Frontal cortex (tissue), 4 donors: ENCODE measurements at places on chromosomes 6 and 20.

- no peak for DNase-seq
Measured at GRCh38 chr20:13085275-13085674, 76.5 kb downstream of the SPTLC3 start.

DNA sequence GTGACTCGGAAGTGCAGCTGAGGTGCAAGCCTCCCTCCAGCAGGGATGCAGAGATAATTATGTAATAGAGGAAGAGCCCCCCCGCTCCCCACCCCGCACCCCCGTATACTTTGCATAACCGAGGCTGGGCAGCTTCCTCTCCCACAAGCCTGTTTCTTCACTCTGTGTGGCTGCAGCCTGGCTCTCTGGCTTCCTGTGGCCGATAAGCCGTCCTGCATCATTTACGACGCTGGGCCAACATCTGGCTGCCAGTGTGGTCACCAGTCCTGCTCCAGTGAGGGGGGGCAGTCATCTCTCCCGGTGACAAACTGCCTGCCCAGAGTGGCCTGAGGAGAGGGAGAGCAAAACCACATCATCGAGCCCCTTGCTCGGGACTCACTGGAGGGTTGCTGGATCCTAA, 59.2 kb downstream of the RBM38 start:
- no peak for DNase-seq

DNA sequence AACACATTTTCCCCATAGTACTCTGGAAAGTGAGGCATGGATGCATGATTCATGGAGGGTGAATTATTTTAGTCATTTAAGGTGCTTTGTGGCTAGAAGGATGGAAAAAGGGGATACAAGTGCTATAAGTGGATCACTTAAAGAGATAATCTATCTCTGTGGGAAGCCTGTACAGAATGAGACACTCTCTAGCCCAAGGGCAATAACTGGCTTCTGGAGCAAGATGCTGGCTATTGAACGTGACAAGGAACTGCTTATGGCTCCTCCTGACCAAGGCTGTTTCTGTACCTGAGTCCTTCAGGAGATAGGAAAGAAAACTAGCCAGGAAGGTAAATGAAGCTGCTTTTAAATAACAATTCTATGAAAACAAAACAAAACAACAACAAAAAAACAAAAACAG, 590.7 kb downstream of the EYS start:
- no peak for DNase-seq

GRCh38 chr6:31541059-31541657, 645 bp downstream of the DDX39B start:
- no peak for DNase-seq

- no peak for DNase-seq
Measured at GRCh38 chr6:36674942-36675341, 3.6 kb upstream of the CDKN1A start.

GRCh38 chr6:158066136-158066781, 84.6 kb downstream of the SYNJ2 start:
- DNase-seq, result no peak

- no peak for DNase-seq
Measured at GRCh38 chr20:15767999-15768741, 805.1 kb downstream of the KIF16B start.

GRCh38 chr6:14192216-14192788, 74.7 kb downstream of the CD83 start:
- no peak for DNase-seq

- DNase-seq, result peak; percentile 20
Measured at GRCh38 chr20:44959082-44959637, 1.0 kb downstream of the TOMM34 start.

- DNase-seq, result no peak
Measured at GRCh38 chr6:82555801-82556200, 192.2 kb downstream of the TPBG start.

DNA sequence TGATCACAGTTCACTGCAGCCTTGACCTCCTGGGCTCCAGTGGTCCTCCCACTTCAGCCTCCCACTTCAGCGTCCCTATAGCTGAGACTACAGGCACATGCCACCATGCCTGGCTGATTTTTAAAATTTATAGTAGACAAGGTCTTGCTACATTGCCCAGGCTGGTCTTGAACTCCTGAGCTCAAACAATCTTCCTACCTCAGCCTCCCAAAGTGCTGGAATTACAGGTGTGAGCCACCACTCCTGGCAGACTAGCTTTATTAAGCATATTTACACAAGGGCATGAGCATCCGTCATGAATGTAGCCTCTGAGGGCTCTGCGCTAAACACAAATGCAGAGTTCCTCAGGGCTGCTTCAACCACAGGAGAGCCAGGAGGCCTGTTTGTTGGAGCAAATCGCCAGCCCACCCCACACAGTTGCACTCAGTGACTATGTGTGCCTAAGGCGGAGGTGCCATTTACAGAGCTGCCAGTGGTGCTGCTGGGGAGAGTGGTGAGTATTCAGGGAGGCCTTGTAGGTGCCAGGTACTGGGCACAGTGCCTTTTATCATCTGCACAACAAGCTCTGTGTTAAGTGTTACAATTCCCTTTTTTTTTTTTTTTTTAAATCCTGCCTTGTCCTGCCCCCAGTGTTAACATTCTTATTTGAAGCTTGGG, 78.2 kb downstream of the PSMG4 start:
- no peak for DNase-seq

DNA sequence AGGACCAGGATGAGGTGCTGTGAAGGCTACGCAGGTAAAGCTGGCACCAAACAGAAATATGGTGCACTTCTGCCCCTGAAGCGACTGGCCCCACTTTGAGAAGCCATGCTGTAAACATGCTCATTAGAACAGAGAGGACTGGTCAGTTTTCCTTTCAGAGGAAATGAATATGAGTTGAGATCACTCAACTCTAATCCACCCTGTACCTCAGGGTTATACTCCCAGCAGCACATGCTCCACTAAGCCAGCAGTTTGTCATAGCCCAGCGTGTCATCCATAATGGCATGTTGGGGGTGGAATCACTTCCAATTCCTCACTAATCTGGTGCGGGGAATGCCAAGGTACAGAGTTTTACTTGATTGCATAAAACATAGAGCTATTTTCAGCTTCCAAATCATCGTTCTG, 98.1 kb downstream of the HIVEP2 start:
- no peak for DNase-seq

GRCh38 chr20:45378191-45378590, at the start of gene TP53TG5:
TSS of gene TP53TG5 (minus strand) at chr20:45378325. CDS start at chr20:45378236, 89 bp downstream.
- DNase-seq, result peak; percentile 30

GRCh38 chr6:107769053-107769658, 55.0 kb downstream of the SCML4 start:
- no peak for DNase-seq

DNA sequence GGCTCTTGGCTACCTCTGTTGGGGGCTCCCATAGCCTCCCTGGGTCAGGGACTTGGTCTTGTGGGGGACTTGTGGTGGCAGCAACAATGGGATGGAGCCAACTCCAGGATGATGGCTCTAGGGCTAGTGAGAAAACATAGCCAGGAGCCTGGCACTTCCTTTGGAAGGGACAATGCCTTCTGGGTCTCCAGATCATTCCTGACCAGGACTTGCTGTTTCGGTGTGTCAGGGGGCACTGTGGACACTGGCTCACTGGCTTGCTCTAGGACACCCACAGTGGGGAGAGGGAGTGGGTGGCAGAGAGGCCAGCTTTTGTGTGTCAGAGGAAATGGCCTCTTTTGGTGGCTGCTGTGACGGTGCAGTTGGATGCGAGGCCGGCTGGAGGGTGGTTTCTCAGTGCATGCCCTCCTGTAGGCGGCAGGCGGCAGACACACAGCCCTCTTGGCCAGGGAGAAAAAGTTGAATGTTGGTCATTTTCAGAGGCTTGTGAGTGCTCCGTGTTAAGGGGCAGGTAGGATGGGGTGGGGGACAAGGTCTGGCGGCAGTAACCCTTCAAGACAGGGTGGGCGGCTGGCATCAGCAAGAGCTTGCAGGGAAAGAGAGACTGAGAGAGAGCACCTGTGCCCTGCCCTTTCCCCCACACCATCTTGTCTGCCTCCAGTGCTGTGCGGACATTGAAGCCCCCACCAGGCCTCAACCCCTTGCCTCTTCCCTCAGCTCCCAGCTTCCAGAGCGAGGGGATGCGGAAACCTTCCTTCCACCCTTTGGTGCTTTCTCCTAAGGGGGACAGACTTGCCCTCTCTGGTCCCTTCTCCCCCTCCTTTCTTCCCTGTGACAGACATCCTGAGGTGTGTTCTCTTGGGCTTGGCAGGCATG, 9.2 kb downstream of the VEGFA start:
- no peak for DNase-seq

DNA sequence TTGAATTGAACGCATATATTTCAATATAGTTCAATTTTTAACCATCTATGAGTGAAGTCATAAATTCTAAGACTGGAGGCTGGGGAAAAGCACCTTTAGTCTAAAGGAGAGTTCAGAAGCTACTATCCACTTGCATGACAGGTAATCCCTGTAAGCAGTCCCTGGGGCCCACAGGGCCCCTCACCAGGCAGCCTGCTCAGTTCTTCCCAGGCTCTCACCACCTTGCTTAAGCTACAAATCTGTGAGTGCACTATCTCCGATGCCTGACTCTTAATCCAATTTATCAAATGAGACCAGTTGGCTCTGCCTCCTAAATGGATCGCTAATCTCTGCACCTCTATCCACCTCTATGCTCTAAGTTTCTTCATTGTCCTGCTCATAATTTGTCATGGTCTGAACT, 413.8 kb downstream of the PTPRT start:
- DNase-seq, result no peak

DNA sequence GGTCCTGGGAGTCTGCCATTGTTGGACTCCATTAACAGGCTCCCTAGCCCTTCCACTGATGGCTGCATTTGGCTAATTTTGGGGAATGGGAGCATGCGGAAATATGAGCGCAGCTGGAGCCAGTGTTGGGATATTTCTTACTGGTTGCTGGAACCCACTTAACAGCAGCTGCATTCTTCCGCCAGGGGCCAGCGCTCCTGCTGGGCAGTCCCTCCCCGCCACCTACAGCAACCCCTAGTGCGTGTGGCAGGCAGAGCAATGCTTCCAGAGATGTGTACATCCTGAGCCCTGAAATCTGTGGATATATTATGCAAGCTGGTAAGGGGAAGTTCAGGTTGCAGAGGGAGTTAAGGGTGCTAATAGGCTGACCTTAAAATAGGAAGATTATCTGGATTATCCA, 16.4 kb downstream of the CST8 start:
- DNase-seq, result no peak

- DNase-seq, result no peak
Measured at GRCh38 chr20:24411003-24411833, 58.2 kb upstream of the SYNDIG1 start.

GRCh38 chr20:45890077-45890984, 677 bp downstream of the NEURL2 start:
- peak; percentile 69 for DNase-seq

- no peak for DNase-seq
Measured at GRCh38 chr6:108873251-108873650, 25.0 kb downstream of the ARMC2 start.
